ENCODE measurements at places on chromosomes 16 and 17. TPM values are rescaled to one million over a fixed set of nuclear protein-coding genes. Genes with fewer than 3 reads are reported as not detected.

GRCh38 chr17:80927791-80928216 is 63.8 kb upstream of the CHMP6 start:
- H3K4me1 ChIP-seq: no peaks in the 10 kb centered on the region
- no peaks in the 10 kb centered on the region for H3K27me3 ChIP-seq
- H3K36me3 ChIP-seq: peaks cover 33% of the 10 kb centered on the region
- no peak for DNase-seq
- no peak overlapping the region for H3K4me3 ChIP-seq

DNA sequence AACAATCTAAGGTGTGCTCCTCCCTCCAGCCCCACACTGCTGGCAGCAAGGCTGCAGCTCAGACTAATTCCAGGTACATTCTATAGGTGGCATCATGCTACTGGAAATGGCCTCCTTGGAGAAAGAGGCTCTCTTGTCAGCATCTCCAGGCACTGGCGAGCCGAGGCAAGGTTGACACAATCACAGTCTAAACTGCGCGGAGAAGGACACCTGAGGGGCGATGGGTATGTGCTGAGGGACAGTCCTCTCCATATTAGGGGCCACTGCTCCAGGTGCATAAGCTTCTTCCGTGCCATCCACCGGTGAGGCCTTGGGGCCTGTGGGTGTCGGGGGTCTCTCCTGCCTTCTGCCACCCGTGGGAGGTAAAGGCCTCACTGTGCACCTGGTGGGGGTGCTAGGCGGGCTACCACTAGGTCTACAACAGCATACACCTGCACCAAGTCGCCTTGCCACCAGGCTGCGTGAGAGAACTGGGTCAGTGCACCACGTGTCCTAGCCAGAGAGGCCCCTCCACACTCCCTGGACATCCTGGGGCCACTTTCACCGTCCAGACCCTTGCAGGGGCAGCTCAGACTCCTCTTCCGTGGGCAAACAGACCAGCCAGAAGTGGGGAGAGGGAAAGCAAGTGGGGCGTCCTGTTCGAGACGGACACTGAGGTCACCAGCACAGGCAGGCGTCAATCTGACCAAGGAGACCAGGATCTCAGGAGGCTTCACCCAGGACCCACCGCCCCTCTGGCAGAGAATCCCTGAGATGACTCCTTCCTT is 12.1 kb upstream of the CBX8 start:
- H3K36me3 ChIP-seq: no peaks in the 10 kb centered on the region
- H3K27me3 ChIP-seq: peaks cover 67% of the 10 kb centered on the region
- H3K4me1 ChIP-seq: peaks cover 16% of the 10 kb centered on the region
- no peak overlapping the region for H3K4me3 ChIP-seq
- no peak for DNase-seq

GRCh38 chr17:2937331-2938003 is 125.9 kb downstream of the OR1D5 start:
- H3K4me3 ChIP-seq: no peak overlapping the region
- no peaks in the 10 kb centered on the region for H3K27me3 ChIP-seq
- DNase-seq: no peak

GRCh38 chr16:46885960-46886763 is 2.0 kb downstream of the GPT2 start:
- no peak for DNase-seq
- no peaks in the 10 kb centered on the region for H3K36me3 ChIP-seq
- H3K4me3 ChIP-seq: no peak overlapping the region

DNA sequence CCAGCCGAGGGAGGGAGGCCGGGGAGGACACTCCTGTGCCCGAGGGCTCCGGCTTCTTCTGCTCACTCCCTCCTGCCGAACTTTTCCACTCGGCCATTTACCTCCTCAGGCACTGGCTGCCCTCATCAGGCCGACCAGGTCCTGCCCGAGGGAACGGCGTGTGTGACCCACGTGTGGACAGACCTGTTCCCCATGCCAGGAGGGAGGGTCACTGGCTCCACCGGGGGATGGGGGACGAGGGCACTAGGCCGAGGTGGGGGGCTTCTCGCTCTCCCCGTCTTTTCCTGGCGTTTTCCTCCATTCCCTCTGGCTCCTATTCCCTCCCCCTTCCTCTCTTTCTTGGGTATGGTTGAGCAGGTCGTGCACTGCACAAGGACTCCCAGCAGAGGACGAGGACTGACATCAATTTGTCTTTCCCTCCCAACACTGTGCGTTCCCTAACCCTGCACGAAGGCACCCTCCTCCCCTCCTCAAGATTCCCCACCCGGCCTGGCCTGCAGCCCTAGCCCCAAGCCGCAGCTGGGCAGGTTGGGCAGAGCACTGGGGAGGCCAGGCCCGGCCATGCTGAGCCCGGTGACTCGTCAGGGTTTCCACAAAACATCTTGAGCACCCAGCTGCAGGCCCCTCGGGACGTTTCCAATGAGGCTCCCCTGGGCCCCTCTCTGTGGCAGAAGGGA is 3.2 kb upstream of the IL17C start:
- peak overlapping the region; percentile 39 for H3K4me3 ChIP-seq
- H3K4me1 ChIP-seq: peaks cover 4% of the 10 kb centered on the region
- H3K27ac ChIP-seq: no peak overlapping the region
- H3K27me3 ChIP-seq: no peaks in the 10 kb centered on the region
- peaks cover 34% of the 10 kb centered on the region for H3K36me3 ChIP-seq
- DNase-seq: no peak

GRCh38 chr17:33266116-33266515 is 27.0 kb downstream of the ASIC2 start:
- no peaks in the 10 kb centered on the region for H3K4me1 ChIP-seq
- DNase-seq: no peak
- H3K36me3 ChIP-seq: no peaks in the 10 kb centered on the region

DNA sequence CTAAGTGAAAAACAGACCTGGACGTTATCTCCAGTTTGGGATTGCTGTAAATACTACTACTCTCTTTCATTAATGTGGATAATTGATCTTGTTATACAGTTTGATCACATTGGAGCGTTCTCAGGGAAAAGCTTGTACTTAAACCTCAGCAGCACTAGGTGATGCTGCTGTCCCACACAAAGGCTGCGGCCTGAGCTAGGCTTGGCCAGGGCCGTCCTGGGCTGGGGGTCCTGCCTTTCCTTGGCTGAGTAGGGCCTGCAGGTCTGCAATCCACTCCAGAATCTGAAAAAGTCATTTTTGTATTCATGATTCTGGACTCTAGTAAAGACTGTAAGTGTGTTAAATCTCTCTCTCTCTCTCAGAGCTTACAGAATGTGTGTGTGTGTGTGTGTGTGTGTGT is 23.7 kb upstream of the PMFBP1 start:
- H3K4me3 ChIP-seq: no peak overlapping the region
- H3K4me1 ChIP-seq: no peaks in the 10 kb centered on the region
- DNase-seq: no peak
- no peaks in the 10 kb centered on the region for H3K36me3 ChIP-seq
- H3K27me3 ChIP-seq: no peaks in the 10 kb centered on the region
- no peak overlapping the region for H3K27ac ChIP-seq

DNA sequence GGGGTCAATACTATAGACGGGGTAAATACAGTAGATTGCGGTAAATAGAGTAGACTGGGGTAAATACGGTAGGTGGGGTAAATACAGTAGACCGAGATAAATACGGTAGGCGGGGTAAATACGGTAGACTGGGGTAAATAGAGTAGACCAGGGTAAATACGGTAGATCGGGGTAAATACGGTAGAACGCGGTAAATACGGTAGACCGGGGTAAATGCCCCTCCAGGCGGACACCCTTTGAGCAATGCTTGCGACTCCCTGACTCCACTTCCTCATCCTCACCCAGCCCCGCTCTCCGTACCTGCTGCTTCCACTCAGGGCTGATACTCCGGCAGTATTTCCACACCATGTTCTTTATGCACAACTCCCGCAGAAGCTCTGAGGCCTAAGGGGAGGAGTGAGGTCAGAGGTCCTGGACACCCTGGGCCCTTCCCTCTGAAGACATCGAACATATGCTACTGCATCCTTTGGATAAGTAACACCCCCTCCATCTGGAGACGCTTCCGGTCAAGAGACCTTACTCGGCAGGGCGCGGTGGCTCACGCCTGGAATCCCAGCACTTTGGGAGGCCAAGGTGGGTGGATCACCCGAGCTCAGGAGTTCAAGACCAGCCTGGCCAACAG is 13.3 kb upstream of the CRK start:
- no peak for DNase-seq
- H3K36me3 ChIP-seq: peaks cover 96% of the 10 kb centered on the region
- no peaks in the 10 kb centered on the region for H3K4me1 ChIP-seq

- no peak for DNase-seq
- no peaks in the 10 kb centered on the region for H3K27me3 ChIP-seq
- H3K4me3 ChIP-seq: no peak overlapping the region
- H3K4me1 ChIP-seq: no peaks in the 10 kb centered on the region
These were observed 28.5 kb downstream of the CACNG4 start for GRCh38 chr17:66992911-66993442.

DNA sequence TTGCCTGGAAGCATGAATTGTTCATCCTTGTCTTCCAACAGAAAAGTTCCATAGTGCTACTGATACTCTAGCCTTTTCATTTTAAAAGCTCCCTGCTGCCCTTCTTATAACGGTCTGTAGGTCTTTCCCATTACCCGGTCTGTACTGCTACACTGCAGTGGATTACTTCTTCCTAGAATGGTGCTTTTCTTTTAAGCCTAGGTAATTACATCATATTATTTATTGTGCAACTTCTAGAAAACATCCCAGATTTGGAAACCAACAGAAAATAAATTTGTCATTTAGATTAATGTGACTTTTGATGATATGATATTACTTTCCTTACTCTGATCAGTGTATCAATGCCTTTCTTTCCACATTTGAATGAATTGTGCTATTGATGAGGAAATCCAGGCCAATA is 199.4 kb downstream of the TANC2 start:
- H3K27ac ChIP-seq: no peak overlapping the region
- no peaks in the 10 kb centered on the region for H3K27me3 ChIP-seq

DNA sequence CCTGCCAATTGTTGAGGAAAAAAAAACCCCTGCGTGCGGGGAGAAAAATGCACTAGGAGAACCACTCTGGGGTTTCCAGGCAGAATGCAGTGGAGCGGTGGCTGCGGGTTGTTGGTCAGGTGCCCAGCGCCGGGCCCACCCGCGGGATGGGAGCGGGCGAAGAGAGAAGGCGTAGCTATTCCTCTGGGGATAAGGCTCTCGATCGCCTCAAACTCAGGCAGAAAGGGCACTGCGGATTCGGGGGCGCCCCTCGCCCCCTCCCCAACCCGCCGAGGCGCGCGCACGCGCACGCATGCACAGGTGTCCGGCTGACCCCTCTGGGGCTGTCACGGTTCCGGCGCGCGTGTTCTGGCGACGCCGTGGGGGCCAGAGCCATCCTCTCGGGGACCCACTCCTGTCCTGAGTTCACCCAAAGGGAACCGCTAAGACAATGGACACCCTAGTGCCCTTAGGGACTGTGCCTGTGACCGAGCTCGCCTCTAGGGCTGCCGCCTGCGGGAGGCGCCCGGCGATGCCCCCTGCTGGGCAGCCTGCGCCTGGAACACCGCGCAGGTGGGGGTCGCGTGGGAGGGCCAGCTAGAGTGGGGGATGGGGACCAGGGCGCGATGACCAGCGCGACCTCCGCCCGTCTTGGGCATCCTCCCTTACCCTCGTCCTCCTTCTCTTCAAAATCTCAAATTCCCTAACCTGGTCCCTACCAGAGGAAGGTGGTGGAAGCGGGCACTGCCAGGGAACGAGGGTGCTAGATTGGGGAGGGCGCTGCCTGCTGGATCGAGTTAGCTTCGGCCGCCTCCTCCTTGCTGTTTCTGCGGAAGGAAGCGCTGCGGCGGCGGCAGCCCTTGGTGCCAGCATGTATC is 14.4 kb upstream of the CBX8 start:
- no peak for DNase-seq
- peaks cover 68% of the 10 kb centered on the region for H3K27me3 ChIP-seq
- H3K27ac ChIP-seq: no peak overlapping the region
- no peaks in the 10 kb centered on the region for H3K36me3 ChIP-seq

EMP2 gene
- total RNA-seq: 49.2 TPM

CRHR1 gene
- not detected for total RNA-seq

P2RX1 gene
- total RNA-seq: not detected

ZNF768 gene
- 18.9 TPM for total RNA-seq

TNP2 gene
- not detected for total RNA-seq

CPHXL gene
- not detected for total RNA-seq

TMIGD1 gene
- not detected for total RNA-seq

KRTAP16-1 gene
- not detected for total RNA-seq

KRTAP1-1 gene
- not detected for total RNA-seq

TBC1D3L gene
- total RNA-seq: 7.7 TPM

TEDC2 gene
- total RNA-seq: not detected

All from ascending aorta (tissue), 2 donors.